ENCODE measurements at places on chromosomes 7 and 10.

- no peak for DNase-seq
Observed at GRCh38 chr10:35887685-35888084, 245.6 kb upstream of the FZD8 start.

DNA sequence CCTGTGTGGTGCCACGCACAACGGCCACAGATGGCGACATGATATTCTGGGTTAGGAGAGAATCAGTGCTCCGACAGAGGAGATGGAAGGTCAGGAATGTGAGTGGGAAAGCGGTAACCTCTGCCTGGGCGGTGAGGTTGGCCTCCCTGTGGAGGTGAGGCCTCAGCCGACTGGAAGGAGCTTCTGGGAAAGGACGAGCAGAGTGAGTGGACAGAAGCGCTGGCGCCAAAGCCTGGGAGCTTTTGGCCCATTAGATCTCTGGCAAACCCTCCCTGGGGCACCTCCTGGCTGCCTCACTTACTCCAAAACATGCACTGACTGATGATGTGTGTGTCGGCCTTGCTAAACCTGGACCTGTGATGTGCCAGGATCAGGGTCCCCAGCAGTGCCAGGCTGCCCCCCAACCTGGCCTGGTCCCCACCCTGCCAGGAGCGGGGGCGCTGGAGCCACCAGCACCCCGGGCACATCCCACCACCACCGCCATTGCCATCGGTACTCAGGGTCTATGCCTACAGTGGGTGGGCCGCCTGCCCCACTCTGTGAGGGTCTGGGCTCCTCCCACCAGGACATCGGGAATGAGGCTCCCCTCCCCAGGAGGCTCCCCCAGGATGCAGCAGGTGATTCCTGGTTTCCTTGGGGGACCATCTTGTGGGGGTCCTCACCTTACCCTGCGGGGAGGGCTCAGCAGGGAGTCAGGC lies 51.0 kb downstream of the RASGEF1A start:
- no peak for DNase-seq

GRCh38 chr7:35007768-35008167 lies 29.5 kb downstream of the DPY19L1 start:
- no peak for DNase-seq

DNA sequence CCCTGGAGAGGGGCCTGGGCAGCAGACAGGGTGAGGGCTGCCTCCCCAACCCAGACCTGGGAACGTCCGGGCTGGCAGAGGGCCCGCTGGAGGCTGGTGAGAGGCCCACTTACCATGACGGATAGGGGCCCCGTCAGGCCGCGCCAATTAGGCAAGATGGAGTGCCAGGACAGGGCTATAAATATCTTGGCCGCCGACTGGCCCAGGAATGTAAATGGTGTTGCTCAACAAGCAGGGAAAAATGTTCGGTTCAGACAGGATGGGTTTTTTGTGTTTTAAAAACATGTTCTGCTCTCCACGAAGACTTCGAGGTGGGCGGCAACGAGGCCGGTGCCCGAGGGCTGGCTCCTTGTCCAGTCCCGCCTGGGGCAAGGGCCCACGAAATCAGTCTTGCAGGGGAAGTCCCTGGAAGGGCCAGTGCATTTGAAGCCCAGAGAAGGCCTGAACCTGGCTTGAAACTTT lies 35.8 kb upstream of the ELN start:
- DNase-seq: no peak

DNA sequence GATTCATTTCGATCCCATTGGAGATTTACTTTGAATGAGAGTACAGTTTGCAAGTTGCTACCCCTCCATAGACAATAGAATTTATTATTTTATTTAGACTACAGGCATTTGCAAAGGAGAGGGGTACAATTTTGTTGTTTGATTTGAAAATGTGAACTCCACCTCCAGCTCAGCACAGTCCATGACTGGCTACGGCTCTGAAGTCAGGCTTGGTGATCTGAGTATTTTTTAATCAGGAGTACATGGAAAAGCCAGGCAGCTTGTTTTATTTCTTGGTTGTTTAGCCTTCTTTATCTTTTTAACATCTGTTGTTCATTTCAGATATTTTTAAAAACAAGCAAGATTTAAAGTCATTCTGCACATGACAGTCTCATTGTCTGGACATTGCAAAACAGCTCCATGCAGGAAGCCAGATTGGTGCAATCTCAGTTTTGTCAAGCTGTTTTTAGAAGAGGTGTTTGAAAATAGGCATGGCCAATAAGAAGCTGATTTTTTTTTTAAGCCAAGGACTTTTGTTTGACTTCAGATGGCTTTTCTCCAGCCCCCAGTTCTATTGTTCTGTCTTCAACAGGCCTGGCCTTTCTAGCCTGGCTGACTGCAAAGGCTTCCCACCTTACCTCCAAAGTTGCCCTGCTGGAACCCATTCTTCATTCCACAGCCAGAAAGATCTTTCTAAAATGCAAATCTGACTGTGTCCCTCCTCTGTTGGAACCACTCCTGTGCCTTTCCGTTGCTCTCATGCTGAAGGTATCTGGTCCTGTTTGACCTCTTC lies 12.2 kb downstream of the PLXDC2 start:
- no peak for DNase-seq

DNA sequence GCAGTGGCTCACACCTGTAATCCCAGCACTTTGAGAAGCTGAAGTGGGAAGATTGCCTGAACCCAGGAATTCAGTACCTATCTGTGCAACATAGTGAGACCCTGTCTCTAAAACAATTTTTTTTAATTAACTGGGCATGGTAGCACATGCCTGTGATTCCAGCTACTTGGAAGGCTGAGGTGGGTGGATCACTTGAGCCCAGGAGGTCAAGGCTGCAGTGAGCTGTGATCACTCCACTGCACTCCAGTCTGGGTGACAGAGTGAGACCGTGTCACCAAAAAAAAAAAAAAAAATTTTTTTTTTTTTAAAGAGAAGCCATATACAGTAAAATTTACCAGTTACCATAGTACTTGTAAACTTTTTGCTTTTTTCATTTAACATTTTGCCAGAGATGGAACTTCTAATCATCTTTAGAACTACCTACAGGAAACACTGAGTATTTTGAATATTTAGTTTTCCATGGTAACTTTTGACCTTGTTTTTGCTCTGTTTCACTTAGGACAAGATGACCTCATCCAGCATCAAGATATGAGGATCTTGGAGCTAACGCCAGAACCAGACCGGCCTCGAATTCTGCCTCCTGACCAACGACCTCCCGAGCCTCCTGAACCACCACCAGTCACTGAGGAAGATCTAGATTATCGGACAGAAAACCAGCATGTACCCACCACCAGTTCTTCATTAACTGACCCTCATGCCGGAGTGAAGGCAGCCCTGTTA lies 40.6 kb downstream of the MPLKIP start:
- DNase-seq: no peak

DNA sequence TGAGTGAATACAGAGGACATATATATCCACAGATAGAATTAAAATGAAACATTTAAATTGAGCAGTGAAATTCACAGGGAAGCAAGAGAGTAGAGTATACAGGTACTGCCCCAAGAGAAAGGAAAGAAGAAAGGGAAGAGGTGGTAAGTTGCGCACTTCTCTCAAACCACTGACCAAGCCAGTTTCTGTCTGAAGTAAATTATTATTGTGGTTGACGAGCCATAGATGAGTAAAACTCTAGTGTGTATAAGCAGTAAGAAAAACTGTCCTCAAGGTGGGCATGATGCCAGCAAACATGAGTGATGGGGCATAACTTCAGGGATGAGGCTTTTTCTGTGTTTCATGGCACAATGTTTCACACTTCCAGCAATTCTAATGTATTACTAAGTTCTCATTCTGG lies 4.4 kb upstream of the BET1 start:
- no peak for DNase-seq

- DNase-seq: no peak
Observed at GRCh38 chr7:127900141-127900540, 131.1 kb downstream of the LRRC4 start.

DNA sequence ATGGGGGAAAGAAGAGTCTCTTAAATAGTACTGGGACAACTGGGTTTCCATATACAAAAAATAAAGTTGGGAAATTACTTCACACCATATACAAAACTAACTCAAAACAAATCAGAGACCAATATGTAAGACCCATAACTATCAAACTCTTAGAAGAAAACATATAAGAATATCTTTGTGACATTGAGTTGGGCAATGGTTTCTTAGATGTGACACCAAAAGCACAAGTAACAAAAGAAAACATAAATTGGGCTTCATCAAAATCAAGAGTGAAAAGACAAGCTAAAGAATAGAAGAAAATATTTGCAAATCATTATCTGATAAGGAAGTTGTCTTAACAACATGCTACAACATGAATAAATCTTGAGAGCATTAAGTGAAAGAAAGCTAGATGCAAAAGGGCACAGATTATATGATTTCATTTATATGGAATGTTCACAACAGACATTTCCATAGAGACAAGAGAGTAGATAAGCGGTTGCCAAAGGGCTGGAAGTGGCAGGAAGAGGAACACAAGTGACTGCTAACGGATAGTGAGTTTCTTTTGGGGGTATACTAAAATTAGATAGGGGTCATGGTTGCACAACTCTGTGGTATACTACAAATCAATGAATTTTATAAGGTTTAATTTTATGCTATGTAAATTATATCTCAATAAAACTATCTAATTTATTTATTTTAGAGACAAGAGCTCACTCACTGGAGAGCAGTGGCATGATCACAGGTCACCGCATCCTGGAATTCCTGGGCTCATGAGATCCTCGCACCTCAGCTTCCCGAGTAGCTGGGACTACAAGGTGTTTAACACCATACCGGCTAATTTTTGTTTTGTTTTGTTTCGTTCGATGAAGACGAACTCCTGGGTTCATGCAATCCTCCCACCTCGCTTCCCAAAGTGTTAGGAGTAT lies 35.4 kb downstream of the JMJD1C start:
- no peak for DNase-seq

- no peak for DNase-seq
Observed at GRCh38 chr10:31197886-31198285, 121.1 kb upstream of the ZEB1 start.

DNA sequence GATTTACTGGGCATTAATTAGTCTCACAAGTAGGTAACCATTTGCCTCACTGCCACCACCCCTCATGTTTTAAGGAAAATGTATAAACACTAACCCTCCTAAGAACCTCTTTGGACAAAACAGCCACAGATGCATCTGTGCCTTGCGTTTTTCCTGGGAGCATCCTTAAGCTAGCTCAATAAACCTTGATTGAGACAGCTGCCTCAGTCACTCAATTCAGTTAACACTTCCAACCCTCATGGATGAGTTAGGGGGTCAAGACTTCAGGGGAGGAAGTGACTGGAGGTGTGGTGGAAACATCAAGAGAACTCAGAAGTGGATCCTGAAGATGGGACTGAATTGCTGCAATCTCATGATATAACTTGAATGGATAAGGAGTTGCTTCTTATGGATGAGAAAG lies 31.5 kb downstream of the CUL2 start:
- DNase-seq: no peak

DNA sequence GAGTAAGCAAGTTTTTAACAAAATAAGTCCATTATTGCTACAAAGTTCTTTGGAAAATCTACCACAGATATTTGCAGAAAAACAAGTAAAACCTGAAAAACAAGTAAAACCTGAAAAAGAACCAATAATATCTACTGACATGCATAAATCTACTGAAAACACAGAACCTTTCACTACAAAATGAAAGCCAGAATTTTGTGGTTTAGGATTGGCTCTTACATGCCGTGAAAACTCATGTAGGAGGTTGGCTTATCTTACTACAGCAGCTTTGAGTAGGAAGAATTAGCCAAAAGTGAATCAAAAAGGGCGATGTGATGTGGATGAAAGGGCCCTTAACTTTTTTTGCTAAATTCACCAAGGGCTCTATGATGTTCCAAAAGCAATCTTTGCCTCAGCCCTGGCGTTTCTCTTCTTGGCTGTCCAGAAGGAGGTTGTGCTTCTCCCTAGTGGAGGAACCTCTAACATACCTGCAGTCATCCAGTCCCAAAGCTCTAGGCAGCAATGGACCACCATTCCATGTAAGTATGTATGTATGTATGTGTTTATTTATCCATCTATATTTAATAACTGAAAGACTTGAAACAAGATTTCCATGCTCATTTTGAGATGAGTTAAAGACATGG lies 93.5 kb upstream of the ZNF804B start:
- no peak for DNase-seq

DNA sequence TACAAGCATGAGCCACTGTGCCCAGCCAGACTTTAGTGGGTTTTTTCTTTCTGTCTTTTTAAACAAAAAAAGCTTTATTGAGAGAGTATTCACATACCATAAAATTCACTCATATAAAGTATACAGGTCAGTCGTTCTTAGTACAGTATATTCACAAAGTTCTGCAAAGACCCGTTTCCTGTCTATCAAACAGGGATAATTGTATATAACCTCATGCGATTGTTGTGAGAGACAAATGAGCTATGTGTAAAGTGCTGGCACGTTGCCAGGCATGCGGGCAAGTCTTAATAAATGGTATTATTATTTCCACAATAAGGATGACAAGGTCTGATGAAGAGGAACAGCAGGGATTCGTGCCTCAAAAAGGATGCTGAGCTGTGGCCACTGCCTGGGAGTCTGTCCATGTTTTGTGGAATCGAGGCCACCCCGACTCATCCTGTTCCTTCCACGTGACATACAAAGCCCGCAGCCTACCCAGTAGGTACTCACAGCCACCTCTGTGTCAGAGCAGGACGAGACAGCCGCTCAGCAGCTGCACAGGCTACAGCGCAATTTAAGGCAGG lies 51.6 kb downstream of the SMKR1 start:
- DNase-seq: peak; percentile 38

DNA sequence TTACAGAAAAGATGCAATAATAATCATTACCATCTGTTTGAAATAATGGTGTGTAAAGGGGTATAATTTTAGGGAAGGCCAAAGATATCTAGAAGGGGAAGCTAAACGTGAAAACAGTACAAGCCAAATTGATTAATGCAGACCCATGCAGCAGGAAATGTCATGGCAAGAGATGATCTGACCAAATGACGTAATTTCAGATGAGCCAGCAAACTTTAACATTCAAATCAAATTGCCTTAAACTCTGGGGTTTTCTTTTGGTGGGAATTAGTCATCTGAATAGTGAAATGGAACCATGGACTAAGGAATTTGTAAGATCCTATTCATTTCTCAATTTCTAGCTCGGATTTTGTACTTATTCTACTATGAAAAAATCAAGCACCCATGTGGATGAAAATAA lies 21.4 kb upstream of the SCIN start:
- no peak for DNase-seq
